NCI-H2081 treated with DMSO at 0.1 percent for 48 hours (cell line): ENCODE measurements at places on chromosomes 6 and 20.
A peak's percentile ranks its signal among the peaks of the same experiment; 100 is the strongest.

DNA sequence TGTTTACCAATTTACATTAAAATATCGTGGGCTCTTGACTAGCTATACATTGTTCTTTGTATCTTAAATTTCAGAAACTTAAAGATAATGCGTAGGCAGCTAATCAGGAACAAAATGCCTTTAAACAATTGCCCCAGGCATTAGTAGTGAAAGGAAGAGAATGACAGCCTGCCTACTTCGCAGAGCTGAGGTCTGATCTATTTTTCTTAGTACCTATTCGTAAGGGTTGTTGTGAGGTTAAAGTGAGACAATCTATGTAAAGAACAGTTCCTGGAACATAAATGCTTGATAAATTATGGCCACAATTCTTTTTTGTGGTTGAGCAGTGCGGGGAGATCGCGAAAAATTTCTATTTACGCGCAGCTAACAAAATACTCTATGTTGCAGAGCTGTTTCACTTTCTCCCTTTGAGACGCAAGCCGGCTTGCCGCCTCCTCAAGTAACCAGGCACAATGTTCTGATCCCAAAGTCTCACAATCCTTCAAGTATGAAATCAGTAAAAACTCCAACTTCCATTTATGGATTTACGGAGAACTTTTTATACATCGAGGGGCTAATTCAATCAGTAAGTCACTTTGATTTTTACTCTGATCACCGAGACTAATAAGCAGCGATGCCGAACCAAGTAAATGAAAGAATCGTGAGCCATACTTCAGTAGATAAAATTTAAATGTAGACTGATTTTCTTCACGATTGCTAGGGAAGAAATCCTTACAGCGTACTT lies 878 bp upstream of the PNRC1 start:
- no peak for DNase-seq

DNA sequence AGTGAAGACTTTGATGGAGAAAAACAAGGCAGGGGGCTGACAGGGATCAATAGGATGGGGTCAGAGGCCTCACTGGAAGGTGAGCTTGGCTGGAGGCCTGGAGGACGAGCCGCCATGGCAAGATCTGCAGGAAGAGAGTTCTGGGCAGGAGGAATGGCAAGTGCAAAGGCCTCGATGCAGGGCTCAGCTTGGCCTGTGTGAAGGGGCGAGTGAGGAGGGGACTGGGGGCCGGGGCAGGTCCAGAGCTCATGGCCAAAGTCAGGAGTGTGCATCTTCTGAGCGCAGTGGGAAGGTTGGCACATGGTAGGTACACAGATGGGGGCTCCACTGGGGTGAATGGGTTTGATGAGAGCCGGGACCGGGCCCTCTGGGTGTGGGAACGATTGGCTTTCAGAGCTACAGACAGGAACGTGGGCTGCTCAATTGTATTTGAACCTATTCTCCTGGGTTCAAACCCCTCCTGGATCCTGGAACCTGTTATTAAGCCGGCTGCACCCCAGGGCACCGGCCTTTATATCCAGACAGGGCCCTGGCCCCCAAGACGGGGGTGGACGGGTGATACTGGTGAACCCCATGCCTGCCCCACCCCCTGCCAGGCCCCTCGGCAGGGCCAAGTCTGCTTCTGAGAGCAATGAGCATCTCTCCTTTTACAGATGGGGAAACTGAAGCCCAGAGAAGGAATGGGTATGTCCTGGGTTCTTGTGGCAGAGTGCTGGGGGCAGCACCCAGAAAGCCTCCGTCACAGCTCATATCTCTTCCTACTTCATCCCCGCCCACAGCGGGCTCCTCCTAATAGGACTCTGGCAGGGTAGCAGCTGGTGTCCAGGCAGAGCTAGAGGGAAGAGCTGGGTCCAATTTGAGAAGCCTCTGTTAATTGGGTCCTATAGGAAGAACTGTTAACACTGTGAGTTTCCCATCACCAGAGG lies 106.1 kb downstream of the CEBPB start:
- no peak for DNase-seq

- no peak for DNase-seq
Measured at GRCh38 chr6:151679081-151679480, 128.4 kb upstream of the ESR1 start.

DNA sequence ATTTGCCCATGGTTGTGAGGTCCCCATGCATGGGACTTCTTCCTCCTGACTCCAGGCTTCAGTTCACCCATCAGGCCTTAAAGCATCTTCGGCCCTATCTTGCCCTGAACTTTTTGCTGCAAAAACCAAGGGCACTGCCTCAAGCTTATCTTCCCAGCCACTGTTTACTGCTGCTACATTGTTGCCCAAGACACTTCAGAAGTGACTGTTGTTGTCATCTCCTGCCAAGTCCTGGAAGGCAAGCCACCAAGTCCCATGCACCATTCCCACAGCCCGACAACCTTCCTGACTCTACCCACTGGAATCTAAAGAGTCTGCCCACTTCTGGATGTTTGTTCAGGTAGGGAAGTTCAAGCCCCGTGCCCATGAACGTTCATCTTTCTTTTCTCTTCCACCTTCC lies 12.4 kb downstream of the BANF2 start:
- DNase-seq, result no peak

DNA sequence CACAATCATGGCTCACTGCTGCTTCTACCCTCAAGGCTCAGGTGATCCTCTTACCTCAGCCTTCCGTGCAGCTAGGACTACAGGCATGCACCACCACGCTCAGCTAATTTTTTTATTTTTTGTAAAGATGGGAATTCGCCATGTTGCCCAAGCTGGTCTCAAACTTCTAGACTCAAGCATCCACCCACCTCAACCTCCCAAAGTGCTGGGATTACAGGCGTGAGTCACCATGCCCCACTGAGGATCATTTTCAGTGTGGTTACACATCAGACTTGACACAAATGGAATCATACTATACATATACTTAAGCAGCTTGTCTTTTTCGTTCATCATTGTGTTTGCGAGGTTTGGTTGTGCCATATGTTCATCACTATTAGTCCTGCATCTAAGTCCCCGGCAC lies 26.6 kb downstream of the ZC3H12D start:
- DNase-seq, result no peak

DNA sequence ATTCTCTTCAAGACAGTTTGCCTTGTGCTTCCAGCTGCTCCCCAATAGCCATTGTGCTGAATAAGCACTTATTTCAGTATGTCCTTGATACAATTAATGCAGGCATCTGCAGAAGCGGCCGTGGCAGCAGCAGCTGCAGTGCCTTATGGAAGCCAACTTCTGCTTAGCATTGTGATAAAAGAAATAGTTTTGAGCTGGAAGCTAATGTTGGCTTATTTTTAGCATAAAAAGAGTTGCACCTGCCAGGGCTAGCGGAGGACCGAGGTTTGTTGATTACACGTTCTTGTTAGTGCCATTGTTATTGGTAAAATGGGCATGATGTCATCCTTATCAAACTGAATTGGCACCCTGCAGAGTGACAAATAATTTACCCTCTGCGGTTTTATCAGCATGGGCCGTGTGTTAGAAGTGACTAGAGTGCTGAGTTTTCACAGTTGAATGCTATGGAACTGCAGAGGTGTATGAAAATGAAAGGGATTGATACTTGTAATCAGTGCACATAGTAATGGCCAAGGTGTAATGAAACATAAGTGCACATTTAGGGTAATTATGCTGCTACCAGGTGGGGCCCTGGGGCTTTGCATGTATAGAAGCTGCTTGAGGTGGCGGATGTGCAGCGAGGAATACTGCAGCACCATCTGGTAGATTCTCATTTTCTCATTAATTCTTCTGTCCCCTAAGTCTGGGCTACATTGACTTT lies 334.3 kb downstream of the CDKAL1 start:
- DNase-seq, result peak; percentile 98

GRCh38 chr6:11798096-11798495 lies 19.5 kb upstream of the ADTRP start:
- no peak for DNase-seq

DNA sequence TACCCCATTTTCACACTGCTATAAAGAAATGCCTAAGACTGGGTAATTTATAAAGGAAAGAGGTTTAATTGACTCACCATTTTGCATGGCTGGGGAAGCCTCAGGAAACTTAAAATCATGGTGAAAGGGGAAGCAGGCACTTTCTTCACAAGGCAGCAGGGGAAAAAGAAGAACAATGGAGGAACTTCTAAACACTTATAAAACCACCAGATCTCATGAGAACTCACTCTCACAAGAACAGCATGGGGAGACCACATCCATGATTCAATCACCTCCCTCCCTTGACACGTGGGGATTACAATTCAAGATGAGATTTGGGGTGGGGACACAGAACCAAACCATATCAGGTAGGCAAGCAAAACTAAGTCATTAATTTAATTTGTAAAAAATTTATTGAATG lies 343.2 kb downstream of the FRK start:
- no peak for DNase-seq

- no peak for DNase-seq
Measured at GRCh38 chr20:50635676-50636600, 55.4 kb downstream of the RIPOR3 start.

DNA sequence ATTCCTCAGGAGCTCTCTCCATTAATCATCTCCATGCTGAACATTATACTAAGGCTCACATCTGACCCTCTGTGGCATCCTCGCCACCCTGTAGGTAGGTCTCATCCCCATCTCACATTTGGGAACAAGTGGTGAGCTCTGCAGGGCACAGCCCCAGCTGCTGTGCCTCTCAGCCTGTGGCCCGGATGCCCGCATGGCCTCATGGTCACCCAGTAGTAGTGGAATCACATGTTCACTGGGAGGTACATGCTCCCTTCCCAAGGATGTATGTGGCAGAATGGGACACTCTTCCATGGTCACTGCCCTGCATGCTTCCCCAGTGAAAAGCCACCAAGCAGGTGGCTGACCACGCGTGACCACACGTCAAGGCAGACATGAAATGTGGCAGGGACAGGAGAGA lies 26.3 kb upstream of the APMAP start:
- DNase-seq, result no peak

GRCh38 chr6:158373214-158373613 lies 60.9 kb downstream of the TULP4 start:
- DNase-seq, result no peak

- no peak for DNase-seq
Measured at GRCh38 chr6:35401514-35401913, 50.6 kb upstream of the FANCE start.

GRCh38 chr6:134451529-134451928 lies 133.6 kb upstream of the SGK1 start:
- no peak for DNase-seq

DNA sequence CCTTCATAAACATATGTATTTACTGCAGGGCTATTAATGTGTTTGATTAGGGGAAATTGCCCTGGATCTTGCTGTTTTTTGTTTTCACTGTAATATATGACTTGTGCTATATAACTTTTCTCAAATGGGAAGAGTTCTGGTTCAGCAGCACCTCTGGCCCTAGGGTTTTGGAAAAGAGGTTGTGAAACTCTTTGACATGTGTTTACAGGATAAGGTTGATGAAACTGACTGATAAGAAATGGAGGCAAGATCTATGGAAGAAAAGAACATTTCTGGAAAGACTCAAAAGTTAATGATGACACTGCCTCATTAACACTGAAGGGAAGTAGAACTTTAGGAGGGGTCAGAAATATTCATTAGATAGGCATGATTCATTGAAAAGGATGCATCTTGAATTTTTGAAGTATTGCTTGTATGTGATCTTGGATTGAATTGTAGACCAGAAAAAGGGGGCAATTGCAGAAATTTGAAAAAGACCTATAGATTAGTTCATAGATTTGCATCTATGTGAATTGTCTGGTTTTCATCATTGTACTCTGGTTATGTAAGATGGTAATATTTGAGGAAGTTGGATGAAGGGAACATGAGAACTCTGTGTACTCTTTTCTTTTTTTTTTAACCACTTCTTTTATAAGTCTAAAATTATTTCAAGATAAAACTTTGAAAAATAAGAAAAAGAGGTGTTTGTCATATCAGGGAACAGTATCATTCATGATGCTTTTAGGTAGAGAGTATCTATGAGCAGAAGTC lies 54.0 kb downstream of the UTRN start:
- DNase-seq, result no peak

DNA sequence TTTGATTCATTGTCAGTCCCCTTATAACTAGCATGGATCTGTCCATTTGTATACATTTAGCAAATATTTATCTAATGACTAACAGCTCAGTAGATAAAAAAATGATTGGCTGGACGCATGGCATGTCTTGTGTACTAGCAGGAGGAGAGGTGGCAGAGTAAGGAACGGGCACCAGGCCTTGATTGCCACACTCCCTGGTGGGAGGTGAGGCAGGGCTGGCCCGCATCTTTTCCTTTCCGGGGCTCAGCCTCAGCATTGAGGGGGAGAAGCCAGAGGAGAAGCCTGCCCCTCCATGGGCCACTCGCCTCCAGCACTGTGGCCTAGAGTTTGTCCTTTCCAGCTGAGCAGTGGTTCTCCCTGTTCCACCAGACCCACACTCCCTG lies 84.9 kb upstream of the TMEM181 start:
- peak; percentile 39 for DNase-seq

- no peak for DNase-seq
Measured at GRCh38 chr6:27334141-27334540, 22.1 kb upstream of the POM121L2 start.

- no peak for DNase-seq
Measured at GRCh38 chr20:8246153-8246552, 114.1 kb downstream of the PLCB1 start.

DNA sequence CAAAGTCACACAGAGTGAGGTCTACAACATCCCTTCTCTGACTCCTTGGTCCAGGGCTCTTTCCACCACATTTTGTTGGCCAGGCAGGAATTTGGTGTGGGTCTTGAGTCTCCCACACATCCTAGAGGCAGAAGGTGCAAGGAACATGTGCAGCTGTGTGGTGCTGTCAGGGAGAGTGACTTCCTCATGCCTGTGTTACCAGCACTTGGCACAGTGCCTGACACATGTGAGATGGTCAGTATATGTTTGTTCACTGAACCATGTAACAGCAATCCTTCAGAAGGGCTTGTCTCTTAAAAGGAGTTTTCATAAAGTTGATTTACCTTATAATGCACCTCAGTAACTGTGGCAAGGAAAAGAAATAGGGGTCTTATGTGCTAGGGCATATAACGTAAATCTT lies 168.5 kb downstream of the CDC5L start:
- no peak for DNase-seq

DNA sequence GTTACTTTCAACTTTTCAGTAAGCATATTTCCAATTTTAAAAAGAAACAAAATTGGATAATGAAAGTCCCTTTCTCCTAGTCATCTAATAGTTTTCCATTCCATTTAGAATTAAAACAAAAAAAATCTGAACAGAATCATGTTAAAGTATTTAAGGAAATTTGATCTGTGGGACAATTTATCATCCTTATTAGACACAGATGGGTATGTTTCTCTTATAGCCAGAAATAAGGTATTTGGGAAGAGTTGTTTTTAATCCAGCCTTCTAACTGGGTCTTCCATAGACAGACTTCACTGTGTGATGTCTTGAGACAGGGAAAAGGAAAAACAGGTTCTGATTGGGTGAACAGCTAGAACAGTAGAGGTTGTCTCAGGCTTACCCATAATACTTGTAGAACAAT lies 39.5 kb upstream of the STXBP5 start:
- no peak for DNase-seq

DNA sequence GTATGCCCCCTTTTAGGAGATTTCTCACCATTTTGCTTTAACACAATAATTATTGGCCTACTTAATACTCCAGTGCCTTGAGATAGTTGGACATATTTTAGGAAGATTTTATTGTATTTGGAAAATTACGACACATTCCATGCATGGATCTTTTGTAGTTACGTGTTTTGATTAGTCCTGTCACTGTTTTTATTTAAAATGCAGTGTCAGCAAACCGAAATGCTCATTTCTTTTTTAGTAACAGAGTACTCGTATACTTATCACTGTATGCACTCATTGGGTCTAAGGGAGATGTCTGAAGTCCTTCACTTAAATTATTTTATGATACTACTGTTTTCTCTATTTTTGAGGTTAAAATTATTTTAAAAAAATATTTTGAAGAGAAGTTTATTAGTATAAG lies 153.8 kb downstream of the QKI start:
- DNase-seq, result no peak

GRCh38 chr6:129732034-129732433 lies 22.1 kb upstream of the ARHGAP18 start:
- no peak for DNase-seq
